ENCODE measurements at places on chromosomes 13 and 19.

- no peak for DNase-seq
These were observed 231.6 kb upstream of the IRS2 start for GRCh38 chr13:110018009-110018408.

DNA sequence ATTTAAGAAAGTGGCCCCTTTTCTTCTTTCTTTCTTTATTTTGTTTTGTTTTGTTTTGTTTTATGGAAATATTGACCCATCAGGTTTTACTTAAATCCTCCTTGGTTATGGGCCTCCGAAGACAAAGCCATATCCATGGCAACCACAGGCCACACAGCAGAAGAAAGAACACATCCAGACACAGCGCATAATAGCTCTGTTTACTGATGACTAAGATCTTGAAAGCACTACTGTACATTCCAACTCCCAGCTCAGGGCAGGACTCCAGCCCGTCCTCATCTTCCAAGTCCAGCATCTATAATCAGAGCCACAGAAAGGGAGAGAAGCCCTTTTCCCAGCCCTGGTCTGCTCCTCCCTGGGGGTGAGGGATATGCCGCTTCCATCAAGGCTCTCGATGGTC is 84.3 kb downstream of the NUFIP1 start:
- peak; percentile 91 for DNase-seq

GRCh38 chr19:45632468-45633196 is 6.6 kb downstream of the EML2 start:
- DNase-seq: peak; percentile 54

- no peak for DNase-seq
These were observed 32.3 kb upstream of the NDUFS7 start for GRCh38 chr19:1351381-1351851.

DNA sequence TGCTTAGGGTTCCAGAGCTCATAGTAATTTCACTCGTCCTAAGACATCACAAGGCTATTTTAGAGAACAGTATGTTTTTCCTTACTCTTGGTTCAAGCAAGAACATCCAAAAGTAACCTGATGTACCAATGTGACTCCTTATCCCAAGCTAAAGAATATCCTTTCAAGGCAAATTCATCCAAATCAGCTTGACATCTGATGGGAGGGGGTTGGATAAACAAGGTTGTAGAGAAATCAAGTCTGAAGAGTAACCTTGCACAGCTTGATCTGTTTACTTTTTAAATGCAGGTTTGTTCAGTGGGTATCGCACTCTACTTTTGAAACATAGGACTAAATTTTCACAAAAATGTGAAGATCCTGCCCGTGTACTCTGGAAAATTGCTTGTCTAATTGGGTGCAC is 201.2 kb downstream of the GGACT start:
- no peak for DNase-seq

- DNase-seq: no peak
These were observed 18.8 kb downstream of the SACS start for GRCh38 chr13:23414682-23415081.

DNA sequence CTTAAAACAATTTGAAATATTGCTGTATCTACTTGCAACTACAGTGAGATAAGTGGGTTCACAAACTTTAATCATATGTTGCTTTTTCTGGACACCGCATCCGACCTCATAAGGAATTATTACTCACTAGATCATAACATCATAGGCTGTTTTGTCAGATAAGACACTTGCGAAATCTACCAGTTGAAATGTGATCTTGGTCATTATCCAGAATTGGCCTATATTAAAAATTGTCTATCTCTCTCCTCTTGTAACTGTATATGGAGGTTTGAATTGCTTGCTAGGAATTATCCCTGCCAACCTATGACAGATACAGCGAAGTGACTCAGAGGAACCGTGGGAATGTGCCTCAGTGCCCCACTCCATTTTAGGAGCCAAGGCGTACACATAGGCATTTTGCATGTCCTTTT is 117.0 kb upstream of the POSTN start:
- peak; percentile 46 for DNase-seq

DNA sequence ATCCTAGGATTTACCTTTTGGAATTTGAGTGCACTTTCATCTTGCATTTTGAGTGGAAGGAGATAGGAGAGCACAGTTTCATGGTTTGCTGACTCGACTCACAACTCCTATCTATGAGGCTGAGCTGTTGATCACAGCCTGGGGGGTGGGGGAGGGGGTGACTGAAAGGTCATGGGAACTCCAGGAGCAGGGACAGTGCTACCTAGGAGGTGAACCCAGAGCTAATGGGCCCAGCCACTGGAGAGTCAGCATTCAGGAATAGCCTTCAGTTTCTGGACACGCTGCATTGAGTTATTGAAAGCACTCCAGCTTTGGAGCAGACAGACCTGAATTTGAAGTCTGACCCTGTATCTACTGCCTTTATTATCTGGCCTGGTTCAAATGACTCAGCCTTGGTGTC is 339.9 kb downstream of the SLC7A1 start:
- no peak for DNase-seq

DNA sequence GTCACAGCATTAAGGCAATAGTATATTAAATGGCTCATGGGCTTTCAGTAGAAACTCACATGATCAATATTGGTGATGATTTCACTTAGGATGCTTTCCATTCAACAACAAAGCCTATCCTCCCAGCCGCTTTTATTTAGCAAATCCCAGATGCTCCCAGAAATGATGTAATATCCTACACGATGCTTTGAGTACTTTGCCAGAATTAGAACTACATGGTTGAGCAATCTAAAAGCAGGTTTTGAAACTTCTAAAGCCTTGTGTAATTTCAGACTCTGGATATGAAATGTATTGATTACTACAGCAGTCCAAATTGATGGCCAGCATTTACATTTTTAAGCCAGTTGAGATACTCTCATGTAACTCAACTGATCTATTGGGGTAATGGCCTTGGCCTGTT is 13.6 kb downstream of the DLEU7 start:
- DNase-seq: peak; percentile 49

DNA sequence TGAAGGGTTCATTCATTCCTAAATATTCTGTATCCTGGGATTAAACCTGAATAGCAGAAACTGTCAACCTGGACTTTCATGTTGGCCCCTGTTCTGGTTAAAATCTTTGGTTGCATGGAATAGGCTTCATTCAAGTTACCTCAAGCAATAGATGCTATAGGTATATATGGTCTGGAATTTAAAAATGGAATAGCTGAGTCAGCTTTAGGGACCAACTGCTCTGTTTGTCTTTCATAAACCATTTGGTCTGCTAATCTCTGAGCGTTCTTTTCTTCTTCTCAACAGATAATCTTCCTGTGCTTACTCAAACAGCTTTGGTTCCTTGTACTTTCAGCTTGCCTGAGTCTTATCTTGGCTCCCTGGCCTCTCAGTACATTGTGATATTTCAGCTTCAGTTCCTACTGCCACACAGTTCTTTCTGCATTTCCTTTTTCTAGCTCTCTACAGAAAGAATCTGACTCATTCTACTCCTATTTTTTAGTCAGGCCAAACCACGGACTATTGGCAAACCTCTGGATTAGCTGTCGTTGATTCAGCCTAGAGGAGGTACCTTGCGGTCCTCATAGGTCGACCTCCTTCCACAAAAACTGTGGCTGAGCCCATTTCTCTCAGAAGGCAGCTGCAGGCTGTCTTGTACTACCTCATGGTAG is 35.9 kb upstream of the MAB21L1 start:
- DNase-seq: peak; percentile 94

DNA sequence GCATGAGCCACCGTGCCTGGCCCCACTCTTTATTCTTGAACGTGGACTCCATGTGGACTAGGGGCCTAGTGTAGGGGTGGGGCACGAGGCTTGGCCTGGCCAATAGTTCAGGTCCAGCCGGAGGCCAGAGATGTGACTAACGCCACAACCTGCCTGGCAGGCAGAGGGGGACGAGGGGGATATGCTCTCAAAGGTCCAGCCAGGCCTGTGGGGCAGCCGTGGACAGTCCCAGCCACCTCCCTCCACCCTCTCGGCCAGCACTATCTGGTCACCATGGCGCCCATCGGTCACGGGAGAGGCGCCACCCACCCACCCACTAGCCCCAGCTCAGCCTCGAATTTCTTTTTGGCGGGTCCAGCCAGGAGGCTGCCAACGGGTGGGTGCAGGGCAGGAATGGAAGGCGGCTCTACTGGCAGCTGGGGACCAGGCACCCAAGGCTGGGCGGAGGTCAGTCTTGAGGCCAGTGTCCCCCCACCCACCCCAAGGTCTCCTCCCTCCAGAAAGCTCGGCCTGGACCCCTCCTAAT is 2.2 kb upstream of the CERS1 start:
- no peak for DNase-seq

DNA sequence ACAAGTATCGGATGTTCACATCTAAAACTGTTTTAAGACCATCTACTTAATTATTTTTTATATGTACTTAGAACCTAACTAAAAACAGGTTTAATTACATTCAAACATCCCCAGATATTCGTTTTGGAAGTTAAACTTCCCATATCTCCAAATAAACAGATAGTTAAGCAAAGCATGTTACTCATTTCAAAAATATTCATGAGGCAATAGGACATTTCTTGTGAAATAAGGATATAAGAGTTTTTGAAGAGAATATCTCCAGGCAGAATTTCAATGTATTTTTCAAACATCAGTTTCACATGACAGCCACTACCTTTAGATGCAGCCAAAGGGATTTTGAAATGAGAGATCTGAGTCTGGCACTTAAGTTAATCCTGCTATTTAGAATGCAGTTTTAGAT is 697.5 kb downstream of the SLITRK1 start:
- peak; percentile 44 for DNase-seq

DNA sequence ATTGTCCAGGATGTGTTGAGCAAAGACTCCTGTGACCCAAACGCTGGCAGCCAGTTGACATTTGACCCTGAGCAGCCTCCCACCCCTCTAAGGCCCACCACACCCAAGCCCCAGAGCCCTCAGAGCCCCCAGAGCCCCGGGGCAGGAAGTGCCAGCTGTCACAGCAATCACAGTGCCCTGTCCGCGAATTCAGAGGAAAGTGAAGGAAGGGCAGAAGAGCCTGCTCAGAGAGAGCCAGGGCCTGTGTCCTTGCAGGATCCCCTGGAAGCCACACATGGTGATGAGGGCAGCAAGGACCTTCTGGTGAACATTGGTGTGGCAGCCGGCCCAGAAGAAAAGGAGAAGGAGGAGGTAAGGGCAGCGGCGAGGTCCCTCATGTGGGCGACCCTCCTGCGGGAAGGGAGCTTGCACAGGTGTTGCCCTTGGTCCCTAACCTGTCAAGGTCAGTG is 63.7 kb downstream of the SPATA13 start:
- no peak for DNase-seq

- no peak for DNase-seq
These were observed 310.6 kb downstream of the DCT start for GRCh38 chr13:94168783-94169453.
